NCI-H226 (cell line): ENCODE measurements at places on chromosomes 12 and 14.

GRCh38 chr14:77961847-77962580 is 162.1 kb downstream of the ADCK1 start:
- DNase-seq, result no peak

- no peak for DNase-seq
Measured at GRCh38 chr12:95600567-95600966, 49.3 kb upstream of the USP44 start.

DNA sequence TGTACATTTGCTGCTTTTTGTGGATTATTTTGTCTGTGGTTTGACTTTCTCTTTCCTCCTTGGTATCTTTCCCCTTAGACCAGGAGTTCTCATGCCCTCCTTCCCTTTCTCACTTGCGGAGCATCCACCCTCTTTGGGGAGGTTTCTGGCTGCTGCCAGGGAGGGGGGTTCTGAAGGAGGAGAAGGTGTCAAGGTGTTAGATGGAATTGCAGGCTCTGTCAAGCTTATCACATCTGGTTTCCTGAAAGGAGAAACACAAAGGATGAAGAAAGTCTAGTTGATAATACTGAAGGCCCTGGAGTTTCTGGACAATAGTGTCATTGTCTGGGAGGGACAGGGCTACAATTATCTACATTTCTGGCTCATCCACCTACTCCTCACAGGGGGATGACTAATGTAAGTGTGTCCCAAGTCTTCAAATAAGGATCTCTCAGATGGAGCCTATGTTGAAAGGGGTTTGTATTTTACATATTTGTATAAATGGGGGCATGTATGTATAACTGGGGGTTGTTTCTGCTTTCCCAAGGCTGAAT is 217.3 kb upstream of the CCDC196 start:
- no peak for DNase-seq

DNA sequence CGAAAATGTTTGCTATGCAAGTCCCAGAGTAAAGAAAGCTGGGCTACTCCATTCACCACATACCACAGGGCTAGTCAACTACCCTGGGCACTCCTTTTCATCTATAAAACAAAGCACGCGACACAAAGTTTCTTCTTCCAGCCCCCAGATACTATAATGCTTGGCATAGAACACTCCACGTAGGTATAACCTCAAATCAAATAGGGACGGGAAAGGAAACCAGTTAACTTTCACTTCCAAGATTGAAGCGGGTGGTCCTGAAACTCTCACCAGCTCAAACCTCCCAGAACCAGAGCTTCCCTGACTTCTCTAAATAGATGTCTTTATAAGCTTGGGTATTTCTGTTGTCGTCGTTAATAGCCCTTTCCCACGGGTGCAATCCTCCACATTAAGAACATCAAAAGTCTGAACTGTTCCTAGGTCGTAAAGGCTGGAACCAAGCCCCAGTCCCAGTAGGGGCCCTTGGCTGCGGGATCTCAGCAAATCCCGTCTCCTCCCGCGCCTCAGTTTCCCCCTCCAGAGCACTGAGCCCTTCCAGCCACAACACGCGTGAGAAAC is 647 bp downstream of the LGMN start:
- no peak for DNase-seq

- peak; percentile 6 for DNase-seq
Measured at GRCh38 chr12:19191089-19191488, 61.6 kb downstream of the PLEKHA5 start.

DNA sequence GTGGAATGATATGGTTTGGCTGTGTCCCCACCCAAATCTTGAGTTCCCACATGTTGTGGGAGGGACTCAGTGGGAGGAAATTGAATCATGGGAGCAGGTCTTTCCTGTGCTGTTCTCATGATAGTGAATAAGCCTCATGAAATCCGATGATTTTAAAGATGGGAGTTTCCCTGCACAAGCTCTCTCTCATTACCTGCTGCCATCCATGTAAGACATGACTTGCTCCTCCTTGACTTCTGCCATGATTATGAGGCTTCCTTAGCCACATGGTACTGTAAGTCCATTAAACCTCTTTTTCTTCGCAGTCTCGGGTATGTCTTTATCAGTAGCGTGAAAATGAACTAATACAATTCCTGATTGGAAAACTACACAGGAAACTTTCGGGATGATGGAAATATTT is 100.5 kb downstream of the TSHR start:
- no peak for DNase-seq

- no peak for DNase-seq
Measured at GRCh38 chr14:84446250-84446649, 1083.7 kb upstream of the FLRT2 start.

DNA sequence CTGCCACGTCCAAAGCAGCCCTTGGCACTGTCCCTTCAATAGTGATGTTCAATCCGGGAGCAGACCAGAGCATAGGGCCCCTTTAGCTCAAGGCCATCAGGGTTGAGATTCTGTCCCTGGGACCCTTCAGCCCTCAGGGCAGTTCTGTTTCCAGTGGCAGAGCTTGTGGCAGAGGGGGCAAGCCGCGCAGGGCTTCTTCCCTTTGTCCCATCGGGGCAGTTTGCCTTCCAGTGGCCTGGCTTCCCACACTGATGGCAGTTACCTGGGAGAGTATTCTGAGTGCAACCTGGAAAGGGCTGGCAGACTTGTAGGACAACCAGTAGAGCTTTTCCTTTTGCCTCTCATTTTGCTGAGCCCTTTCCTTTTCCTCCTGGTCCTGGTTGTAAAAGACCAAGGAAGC is 43.7 kb upstream of the RNU6-8 start:
- no peak for DNase-seq

- no peak for DNase-seq
Measured at GRCh38 chr12:70736351-70737133, 99.3 kb upstream of the PTPRB start.
